Right forelimb (tissue), 1 donor: ENCODE measurements at places on chromosomes 5 and 9.
A peak's percentile ranks its signal among the peaks of the same experiment; 100 is the strongest.

DNA sequence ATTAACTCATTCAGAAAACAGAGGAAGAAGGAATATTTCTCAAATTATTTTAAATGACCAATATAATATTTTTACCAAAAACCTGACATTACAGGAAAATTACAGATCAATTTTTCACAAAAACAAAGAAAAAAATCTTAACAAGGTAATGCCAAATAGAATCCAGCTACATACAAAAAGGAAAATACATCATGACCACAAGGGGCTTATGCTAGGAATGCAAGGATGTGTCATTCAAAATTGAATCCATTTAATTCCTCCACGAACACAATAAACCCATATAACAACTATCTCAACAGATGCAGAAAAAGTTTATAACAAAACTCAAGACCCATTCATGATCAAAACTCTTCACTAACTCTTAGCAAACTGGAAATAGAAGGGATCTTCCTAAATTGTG is 239.8 kb downstream of the EPB41L4A start:
- DNase-seq: no peak

GRCh38 chr9:83932851-83933250 is 11.6 kb upstream of the KIF27 start:
- no peak for DNase-seq

DNA sequence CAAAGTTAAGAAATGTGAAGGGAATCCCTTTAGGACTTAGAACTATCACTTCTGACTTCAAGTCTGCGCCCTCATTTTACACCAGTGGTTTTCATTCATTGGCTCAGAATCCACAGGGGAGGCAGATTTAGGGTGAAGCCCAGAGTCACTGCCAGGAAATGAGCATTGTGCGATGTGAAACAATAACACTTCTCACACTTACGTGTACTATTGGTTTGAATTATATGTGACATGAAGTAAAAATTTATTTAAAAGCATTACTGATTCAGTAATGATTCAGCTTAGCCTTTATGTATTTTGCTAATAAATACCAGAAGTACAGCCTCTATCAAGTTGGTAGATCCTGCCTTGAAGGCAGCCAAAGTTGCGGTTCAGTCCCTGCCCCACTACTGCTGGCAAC is 98.6 kb downstream of the PAM start:
- DNase-seq: no peak

- no peak for DNase-seq
Observed at GRCh38 chr5:43357067-43357466, 43.9 kb upstream of the HMGCS1 start.

DNA sequence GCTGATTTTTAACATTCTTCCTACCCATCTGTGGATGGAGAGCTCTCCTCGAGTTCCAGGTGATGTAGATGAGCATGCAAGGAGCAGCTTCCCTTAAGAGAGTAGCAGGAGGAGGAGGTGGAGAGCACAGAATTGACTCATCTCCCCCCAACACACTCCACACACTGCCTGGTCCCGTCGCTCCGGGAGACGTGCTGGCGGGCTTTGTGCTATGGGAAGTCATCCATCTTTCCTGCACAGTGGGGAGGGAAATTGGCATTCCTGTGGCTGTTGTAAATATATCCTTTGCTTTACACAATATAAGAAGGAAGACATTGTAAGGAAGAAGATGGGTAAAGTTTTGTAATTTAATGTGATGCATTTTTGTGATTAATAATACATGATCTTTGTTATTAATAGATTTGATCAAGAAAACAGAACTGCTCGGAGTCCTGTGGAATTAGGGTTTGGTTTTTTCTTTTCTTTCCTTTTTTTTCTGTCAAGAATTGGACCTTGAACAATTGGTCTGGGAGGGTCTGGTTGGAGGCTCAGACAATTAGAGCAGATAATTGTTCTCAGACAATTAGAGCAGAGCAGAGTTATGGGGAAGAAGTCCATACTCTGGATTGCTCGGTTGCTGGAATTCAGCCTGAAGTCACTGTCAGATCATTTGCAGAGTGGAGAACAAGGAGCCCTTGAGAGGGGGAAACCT is 297.8 kb downstream of the GADD45G start:
- DNase-seq: peak; percentile 80

GRCh38 chr5:555058-555623 is 30.9 kb upstream of the SLC9A3 start:
- DNase-seq: peak; percentile 30

DNA sequence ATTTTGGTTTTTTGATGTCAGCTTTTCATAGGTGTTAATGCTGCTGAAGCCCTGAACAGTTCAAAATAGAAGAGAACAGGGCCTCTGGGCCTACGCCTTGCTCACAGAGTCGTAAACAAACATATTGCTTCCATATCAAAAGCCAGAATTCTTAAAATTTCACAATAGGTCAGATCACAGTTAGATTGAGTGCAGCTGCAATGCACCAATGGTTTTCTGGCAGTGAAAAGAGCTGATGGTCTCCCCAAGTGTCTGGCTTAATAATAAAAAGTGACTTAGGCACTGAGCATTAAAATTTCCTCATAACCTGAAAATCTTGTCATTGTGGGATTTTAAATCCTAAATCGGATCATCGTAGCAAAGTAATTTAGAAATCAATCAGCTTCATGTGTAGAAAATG is 493.0 kb downstream of the CAAP1 start:
- DNase-seq: no peak

DNA sequence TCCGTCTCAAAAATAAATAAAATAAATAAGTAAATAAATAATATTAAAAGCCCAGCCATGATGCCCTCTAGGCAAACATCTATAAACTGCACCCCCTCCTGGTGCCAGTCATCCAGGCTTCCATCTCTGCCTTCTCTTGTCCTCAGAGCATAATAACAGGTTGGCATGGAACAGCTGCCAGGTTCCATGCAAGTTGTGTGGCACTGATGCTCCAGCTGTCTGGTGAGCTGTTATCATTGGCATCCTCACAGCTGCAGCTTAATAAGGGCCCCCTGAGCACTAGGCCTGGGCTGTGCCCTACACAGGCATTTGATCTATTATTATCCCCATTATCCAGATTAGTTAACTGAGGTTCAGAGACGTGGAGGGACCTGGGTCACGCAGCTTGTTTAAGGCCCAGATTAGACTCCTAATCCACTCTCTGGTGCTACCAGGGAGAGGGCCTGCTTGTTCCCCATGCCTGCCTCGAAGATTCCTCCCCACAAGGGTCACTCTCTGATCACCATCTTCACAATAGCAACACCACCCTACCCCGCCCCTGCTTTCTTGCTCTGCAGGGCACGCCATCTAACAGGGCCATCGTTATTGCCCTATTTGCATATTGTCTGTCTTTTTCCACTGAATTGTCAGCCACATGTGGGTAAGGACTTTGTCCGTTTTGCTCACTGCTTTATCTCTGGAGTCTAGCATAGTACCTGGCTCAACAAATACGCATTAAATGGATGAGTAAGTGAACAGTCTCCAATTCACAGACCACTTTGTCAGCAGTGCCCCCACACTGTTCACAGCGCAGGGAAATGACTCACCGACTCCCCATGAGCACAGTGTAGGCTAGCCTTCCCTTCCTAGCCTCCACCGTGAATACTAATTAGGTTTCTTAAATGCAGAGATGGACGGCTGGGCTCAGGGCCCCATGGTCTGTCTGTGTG is 1.5 kb upstream of the DNM1 start:
- no peak for DNase-seq

GRCh38 chr9:9002826-9003583 is 1203.4 kb upstream of the DMAC1 start:
- DNase-seq: no peak

DNA sequence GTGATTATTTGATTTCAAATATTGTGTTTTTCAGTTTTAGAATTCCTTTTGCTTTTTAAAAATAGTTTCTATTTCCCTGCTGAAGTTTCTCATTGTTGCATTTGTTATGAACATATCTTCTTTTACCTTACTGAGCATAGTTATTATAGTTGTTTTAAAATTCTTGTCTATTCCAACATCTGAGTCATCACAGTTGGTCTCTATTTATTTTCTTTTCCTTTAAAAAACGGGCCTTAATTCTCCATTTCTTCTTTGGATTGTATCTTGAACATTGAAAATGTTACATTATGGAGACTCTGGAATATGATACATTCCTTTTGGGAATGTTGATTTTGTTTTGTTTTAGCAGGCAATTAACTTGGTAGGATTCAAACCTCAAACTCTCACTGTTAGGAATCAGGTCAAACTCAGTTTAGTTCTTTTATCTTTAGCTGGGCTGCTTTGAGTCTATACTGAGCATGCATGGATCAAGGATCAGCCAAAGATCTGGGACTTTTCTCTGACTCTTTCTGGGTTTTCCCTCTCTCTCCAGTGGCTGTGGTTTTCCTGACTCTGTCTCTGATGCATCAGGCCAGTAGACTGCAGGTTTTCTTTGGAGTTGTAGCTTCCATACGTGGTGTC is 70.3 kb downstream of the TEK start:
- DNase-seq: no peak

DNA sequence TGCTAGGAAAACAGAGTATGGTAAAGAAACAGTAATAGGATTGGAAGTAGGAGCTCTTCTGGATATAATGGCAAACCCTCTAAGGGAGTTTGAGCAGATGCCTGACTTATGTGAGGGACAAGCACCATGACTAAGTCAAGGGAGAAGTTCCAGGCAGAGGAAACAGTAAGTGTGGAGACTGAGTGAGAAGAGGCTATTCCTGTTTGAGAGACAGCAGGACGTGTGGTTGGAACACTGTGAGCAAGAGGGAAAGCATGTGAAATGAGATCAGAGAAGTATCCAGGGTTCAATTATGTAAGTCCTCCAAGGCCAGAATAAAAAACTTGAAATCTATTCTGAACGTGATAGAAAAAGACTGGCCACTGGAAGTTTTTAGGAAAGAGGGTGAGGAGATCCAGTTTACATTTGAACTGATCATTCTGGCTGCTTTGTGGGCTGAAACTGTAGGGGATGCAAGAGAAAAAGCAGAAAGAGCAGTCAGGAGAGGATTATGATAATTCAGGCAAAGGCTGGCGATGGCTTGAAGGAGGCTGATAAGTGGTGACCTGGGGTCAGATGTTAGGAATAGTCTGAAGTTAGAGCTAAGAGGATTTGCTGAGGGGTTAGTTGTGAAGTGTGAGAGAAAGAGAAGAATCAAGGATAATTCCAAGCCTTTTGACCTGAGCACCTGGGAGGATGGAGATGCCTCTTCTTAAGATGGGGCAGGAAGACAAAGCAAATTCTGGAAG is 19.2 kb downstream of the DMAC1 start:
- DNase-seq: no peak

GRCh38 chr5:60522292-60522905 is 177.6 kb downstream of the DEPDC1B start:
- DNase-seq: no peak

GRCh38 chr9:73064315-73064714 is 87.3 kb upstream of the ANXA1 start:
- DNase-seq: no peak

GRCh38 chr5:60092671-60093422 is 199.3 kb upstream of the PDE4D start:
- no peak for DNase-seq

GRCh38 chr5:157793301-157793700 is 49.8 kb downstream of the LSM11 start:
- DNase-seq: no peak

- DNase-seq: no peak
Observed at GRCh38 chr5:160496334-160496733, 74.7 kb downstream of the PTTG1 start.
